ENCODE measurements at places on chromosomes 16 and 17. TPM values are rescaled to one million over a fixed set of nuclear protein-coding genes. Genes with fewer than 3 reads are reported as not detected.
A peak's percentile ranks its signal among the peaks of the same experiment; 100 is the strongest.

Gene MYO1D
- 4.5 TPM for total RNA-seq

Gene GAS2L2
- 0.05 TPM for total RNA-seq

DNA sequence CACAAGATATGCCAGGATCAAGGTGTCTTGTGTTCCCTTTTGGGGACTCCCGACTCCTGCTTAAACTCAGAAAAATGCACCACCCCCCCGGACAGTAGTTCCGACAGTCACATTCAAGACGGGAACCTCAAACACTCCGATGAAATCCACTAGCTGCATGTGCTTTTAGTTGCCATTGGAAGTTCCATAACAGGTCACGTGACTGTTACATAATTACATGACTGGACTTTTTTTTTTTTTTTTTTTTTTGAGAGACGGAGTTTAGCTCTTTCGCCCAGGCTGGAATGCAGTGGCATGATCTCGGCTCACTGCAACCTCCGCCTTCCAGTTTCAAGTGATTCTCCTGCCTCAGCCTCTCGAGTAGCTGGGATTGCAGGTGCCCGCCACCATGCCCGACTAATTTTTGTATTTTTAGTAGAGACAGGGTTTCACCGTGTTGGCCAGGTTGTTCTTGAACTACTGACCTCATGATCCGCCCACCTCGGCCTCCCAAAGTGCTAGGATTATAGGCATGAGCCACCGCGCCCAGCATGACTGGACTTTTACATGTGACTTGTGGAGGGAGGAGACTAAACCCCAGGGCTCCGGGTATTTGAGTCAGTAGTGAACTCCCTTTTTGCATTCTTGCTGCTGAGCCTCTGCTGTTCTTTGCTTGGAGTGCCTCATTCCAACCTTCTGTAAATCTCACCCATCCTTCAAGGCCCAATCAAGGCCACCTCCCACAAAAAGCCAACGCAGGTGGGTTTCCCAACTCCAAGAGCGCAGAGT lies 1.6 kb downstream of the SIRT7 start:
- DNase-seq: peak; percentile 73

- no peak for DNase-seq
Observed at GRCh38 chr16:22861580-22861979, 47.6 kb downstream of the HS3ST2 start.

DNA sequence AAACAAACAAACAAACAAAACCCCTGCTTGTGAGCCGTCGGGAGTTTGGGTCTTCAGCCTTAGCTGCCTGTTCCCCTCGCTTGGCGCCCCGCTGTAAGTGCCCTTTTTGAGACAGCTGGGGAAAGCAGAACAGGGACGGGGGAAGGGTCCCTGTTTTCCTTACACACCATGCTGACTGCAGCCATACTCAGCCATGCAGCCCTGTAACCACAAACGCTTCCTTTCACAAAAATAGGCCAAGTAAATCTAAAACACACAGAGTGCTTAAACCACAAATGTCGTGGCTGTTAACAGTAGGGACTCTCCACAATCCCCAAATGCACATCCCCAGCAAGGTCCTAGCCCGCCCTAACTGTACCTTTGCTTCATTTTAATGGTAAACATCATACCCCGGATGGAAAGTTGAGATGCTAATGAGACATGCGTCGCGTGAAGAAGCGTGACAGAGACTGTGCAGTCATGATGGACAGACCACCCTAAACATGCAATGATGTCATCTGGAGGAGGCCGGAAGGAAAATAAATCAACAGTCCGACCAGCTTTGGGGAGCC lies 129.9 kb downstream of the MGAT5B start:
- DNase-seq: peak; percentile 7

GRCh38 chr17:64004218-64004770 lies 6.1 kb downstream of the PRR29 start:
- no peak for DNase-seq

GRCh38 chr17:51391982-51392654 lies 131.8 kb downstream of the UTP18 start:
- DNase-seq: no peak

GRCh38 chr17:68290955-68291835 lies at the start of the genes ARSG and SLC16A6:
Gene ARSG (plus strand): TSS chr17:68291495. CDS start chr17:68307494, 15,999 bp downstream.
Gene SLC16A6 (minus strand): TSS chr17:68291127. CDS start chr17:68278320, 12,807 bp downstream.
- DNase-seq: peak; percentile 55

- DNase-seq: peak; percentile 93
Observed at GRCh38 chr16:29807426-29808218, 1.3 kb downstream of the MAZ start.

DNA sequence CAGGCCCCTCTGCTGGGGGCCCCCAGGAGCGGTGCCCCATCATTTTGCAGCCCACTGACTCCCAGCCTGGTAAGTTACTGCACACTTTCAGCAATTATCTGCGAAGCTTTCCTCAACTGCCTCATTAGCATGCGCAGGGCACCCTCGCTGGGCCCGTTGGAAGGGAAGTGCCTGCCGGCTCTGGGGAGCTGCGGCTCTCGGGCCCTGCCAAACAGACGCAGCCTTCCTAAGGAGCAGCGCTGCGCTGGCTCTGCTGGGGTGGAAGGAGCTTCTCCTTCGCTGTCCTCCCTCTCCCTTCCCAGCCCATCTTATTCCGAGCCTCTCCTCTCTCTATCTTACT lies 71.0 kb downstream of the RBBP6 start:
- no peak for DNase-seq
